ENCODE measurements at places on chromosomes 1 and 21.

DNA sequence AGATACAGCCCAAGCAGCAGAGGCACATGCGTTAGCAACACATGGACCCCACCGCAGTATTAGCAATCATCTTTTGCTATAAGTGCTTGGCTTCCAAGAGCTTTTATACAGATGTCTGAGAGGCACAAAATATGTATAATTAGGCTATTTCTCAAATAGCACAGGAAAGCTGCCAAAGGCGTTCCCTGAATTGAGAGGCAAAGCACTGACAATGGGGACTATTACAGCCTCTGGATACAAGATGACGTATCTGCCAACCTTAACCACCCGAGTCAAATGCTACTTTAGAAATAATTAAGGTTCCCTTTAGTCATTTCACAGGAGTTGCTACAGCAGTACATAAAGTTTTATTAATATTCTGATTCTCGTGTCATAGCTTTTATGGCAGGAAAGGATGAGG, 6.4 kb downstream of the STMN1 start:
- DNase-seq, result no peak

GRCh38 chr1:79376106-79376505, 369.6 kb upstream of the ADGRL4 start:
- DNase-seq, result no peak

GRCh38 chr1:226889616-226890330, 19.4 kb downstream of the PSEN2 start:
- no peak for DNase-seq

GRCh38 chr1:232339073-232339472, 290.9 kb downstream of the SIPA1L2 start:
- DNase-seq, result no peak

DNA sequence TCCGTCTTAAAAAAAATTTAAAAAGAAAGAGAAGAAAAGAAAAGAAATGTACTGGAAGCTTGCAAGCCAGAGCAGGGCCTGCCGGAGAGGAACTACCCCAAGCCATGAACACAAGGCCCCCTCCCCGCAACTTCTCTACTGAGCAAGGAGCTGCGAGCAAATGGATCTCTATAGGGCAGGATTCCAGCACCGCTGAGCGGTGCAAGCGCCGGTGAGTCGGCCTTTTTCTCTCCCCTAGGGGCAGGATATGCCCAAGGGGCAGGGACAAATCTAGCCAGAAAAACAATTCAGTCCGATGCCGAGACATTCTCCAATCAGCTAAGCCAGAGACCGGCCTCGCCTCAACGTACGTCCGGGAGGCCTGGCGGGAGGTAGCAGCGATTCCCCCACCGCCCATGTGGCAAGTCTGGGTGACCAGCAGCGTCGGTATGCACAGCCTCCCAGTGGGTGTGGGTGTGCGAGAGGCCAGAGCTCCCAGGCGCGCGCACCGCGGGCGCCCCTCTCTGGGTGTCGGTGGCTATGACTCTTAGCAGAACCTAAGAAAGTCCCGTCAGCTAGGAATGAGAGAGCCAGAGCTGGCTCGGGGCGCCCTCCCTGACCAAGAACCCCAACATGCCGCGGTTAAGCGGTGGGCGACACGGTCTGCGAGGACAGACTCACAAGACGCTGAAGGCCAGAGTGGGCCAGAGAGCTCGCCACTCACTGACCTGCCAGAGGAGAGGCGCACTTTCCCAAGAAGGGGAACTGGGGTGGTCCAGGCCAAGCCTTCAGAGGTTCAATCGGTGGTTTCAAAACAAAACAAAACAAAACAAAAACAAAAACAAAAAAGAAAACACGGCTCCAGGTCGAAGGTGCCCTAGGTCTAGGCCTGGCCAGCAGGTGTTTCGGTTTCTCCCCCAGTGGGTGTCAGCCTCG, 1.9 kb downstream of the CSMD2 start:
- DNase-seq, result peak; percentile 56

- DNase-seq, result no peak
Measured at GRCh38 chr1:228081578-228082213, 812 bp upstream of the ARF1 start.

DNA sequence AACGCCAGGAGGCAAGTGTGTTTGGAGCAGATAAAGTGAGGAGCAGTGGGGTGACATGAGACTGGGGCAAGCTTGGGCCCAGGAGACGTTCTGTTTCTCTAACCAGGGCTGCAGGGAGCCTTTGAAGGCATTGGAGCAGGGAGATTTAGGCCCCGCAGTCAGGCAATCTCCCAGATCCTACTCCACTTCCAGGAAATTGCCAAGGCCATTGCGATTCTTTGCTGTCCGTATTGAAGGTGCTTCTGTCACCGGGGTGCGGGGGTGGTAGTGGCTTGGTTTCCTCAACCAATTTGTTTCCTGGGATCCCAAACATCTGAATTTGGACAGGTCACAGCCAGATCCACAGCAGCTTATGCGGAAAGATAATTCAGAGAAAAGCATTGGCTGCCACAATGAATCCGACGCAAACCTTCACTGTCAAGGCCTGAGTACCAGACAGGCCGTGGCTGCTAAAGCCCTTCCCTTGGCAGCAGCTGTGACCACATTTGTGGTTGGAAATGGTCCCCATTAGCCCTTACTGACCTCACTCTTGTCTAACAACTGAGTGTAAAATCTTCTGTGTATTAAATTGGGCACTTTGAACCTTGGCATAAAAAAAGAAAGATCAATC, 385.6 kb downstream of the PTPRU start:
- no peak for DNase-seq

- DNase-seq, result no peak
Measured at GRCh38 chr1:53583021-53583867, 124.0 kb downstream of the DMRTB1 start.

GRCh38 chr1:169785267-169785666, 9.4 kb downstream of the METTL18 start:
- no peak for DNase-seq

- no peak for DNase-seq
Measured at GRCh38 chr1:160844447-160845232, 18.0 kb downstream of the CD244 start.

DNA sequence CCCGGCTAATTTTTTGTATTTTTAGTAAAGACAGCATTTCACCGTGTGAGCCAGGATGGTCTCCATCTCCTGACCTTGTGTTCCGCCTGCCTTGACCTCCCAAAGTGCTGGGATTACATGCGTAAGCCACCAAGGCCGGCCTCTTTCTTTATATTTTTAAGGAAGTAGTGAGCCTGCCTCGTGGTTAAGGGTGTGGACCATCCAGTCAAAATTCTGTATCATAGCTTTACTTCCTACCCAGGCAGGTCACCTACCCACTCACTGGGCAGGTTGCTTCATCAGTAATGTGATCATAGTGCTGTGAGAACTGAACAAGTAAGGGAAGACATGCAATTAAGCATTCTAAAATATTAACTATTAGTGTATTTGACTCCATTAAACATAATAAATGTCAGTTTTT, 8.1 kb upstream of the ACOT7 start:
- no peak for DNase-seq

GRCh38 chr1:67552336-67552759, 122.1 kb upstream of the SERBP1 start:
- no peak for DNase-seq

DNA sequence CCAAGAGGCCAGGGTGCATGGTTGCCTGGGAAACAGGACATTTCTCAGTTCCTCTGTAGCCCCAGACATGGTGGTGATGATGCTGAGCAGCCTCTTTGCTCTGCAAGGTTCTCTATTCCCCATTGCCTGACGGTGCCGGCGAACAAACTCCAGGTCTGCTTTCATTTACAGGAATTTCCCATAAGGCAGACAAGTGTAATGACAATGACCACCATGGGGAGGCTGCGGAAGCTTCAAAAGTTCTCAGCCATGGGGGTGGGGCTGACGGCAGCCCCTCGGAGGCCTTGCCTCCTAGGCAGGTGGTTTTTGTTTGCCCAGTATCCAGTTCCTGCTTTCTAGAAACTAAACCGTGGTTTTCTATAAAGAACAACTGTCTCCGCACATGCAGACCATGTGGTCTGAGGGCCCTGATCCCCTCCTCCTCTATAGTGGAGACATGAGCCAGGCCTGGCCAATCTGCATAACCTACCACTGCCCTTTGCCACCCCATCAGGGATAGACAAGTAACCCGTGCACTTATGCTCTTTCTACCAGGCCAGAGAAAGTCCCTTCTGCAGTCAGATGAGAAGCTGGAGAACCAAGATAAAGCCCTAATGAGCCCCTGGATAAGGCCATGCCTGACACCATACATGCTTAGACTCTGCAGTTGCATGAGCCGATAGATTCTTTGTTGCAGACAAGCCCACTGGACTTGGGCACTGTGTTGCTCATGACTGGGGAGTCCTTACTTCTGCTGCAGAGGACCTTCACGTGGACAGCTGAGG, 54.1 kb downstream of the LDLRAD2 start:
- no peak for DNase-seq

GRCh38 chr1:37932759-37933158, 14.1 kb downstream of the INPP5B start:
- no peak for DNase-seq

DNA sequence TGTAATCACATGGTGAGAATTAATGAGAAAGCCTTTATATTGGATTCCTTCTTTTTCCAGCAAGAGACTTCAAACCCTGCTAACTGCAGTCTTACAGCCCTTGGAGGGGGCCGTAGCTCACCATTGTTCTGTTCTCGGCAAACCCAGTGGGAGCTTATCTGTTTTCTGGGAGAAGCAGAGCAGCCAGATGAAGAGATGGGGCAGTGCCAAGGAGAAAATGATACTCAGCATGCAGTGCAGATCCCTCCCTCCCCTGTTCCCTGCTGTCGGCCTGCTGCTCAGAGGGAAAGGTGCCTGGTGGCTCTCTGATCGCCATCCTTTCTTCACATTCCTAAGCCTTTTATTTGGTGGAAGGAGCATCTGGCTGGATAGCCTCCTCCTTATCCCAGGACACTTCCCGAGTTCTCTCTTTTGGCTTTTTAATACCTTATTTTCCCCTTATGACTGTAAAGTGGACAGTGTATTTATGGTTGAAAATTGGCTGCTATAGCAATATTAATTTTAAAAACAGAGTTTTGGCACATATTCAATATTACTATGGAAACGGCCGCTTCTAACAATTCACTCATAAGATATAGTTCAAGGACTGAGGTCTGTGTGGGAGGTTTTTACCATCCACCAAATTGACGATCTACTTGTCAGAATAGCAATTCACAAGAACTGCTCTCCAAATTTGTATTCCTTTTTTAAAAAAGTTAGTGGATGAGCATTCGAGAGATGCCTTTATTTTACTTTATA, 203.4 kb downstream of the CRB1 start:
- DNase-seq, result no peak

GRCh38 chr1:115179397-115180079, 90.2 kb upstream of the TSPAN2 start:
- no peak for DNase-seq

GRCh38 chr1:95002164-95002539, 70.6 kb downstream of the ALG14 start:
- DNase-seq, result no peak

GRCh38 chr1:40393173-40393572, 19.6 kb downstream of the SMAP2 start:
- DNase-seq, result no peak

DNA sequence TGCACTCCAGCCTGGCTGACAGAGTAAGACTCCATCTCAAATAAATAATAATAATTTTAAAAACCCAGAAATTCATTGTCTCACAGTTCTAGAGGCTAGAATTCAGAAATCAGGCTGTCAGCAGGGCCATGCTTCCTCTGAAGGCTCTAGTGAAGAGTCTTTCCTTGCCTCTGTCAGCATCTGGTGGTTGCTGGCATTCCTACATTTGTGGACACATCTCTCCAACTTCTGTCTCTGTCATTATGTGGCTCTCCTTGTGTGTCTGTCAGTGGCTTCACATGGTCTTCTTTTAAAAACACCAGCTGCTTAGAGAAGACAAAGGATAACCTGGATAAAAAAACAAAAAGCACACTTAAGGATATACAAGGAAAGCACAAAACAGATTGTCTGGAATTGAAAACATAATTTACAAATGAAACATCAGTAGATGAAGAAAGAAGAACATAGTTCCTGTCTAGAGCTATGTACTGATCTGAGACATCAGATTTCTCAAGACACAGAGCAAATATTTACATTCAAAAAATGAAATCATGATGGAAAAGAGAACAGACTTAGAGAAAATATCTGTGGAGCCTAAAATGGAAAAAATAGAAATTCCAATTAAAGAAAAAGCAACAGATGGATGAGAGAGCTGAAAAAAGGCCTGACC, 32.7 kb upstream of the ASB17 start:
- DNase-seq, result no peak

DNA sequence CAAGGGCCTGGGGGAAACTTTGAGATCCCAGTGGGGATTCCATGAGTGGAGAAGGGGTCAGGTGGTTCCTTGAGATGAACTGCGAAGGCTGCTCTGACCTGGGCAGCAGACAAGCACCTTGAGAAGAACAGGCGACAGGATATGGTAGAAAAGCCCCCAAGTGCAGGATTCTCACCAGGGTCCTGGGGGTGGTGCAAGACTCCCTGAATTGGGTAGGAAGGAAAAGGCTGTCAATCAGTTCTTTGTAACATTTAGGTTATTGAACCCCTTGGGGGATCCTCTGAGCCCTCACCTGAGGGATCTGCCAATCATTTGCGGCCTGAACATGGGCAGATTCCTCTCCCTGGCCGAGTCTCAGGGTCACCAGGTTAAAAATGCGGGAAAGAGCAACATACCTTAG, 2.4 kb upstream of the PRAMEF12 start:
- no peak for DNase-seq

GRCh38 chr1:197890936-197891335, 11.5 kb upstream of the C1orf53 start:
- no peak for DNase-seq

DNA sequence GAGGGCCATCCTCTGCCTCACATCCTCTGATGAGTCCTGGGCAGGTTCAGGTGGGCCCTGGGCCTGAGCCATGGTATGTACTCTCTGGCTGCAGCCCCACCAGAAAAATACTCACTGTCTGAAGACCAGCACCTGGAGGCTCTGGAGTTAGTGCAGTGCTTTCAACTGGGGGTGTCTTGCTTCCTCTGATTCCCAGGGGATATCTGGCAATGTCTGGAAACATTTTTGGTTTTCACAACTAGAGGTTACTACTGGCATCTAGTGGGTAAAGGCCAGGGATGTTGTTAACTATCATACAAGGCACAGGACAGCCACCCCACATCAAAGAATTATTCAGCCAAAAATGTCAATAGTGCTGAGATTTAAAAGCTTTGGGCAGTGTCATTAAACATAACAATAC, 152.7 kb downstream of the HIVEP3 start:
- DNase-seq, result no peak

Measured in activated T-cell treated with anti-CD3 and anti-CD28 coated beads, Interleukin-2, amount 50 U/mL, for 48 hours (primary cell).